ENCODE measurements at places on chromosomes 11 and 22.

- no peak for DNase-seq
Observed at GRCh38 chr22:38412435-38413084, 42.4 kb downstream of the KCNJ4 start.

- DNase-seq = no peak
Observed at GRCh38 chr11:26782220-26782965, 60.5 kb upstream of the SLC5A12 start.

- DNase-seq = no peak
Observed at GRCh38 chr22:47665151-47665550, 902.7 kb downstream of the TBC1D22A start.

DNA sequence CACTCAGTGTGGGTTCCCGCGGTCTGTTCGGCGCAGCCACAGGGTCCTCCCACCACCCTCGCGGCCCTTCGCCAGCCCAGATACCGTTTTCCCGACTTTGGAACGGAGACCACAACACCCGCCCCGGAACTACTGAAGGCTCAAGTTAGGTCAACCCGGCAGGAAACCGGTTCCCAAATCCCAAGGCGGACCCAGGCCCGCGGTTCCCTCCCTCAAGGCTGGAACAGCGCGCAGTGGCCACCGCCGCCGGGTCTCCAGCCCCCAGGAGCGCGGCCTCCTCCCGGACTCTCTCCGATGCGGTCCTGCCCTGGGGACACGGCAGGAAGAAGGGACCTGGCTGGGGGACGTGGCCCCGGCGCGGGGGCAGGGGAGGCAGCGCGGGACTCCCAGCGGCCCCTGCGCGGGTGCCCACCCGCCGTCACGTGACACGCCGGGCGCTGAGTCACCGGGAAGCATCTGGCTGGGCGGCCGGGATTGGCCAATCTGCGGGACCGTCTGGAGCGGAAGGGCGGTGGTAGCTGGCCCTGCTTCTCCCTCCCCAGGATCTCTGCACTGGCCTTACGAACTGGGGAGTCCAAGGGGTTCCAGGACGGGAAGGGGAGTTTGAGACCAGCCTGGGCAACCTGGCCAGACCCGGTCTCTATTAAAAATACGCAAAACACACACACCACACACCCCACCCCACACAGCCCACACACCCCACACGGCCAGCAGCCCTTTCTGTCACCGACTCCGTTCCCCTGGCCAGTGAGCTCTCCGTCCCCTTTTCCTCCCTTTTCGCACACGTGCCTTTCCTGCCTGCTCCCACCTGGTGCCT lies 21.5 kb upstream of the MALAT1 start:
- peak; percentile 75 for DNase-seq

DNA sequence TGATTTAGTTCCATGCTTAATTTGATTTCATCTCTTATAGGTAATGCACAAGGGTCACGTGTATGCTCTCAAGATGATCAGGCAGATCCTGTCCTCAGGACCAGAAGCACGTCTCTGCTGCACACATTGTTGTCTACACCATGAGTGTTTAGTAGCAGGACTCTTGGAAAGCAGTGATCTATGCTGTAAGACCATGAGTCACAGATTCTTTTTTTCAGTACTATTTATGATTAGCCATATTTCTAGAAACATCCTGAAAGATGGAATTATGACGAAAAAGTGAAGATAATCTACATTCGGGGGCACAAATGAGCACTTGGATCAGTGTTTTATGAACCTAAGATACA lies 29.6 kb downstream of the ZBED4 start:
- DNase-seq = no peak

GRCh38 chr11:59647245-59647980 lies 21.4 kb downstream of the PATL1 start:
- no peak for DNase-seq

DNA sequence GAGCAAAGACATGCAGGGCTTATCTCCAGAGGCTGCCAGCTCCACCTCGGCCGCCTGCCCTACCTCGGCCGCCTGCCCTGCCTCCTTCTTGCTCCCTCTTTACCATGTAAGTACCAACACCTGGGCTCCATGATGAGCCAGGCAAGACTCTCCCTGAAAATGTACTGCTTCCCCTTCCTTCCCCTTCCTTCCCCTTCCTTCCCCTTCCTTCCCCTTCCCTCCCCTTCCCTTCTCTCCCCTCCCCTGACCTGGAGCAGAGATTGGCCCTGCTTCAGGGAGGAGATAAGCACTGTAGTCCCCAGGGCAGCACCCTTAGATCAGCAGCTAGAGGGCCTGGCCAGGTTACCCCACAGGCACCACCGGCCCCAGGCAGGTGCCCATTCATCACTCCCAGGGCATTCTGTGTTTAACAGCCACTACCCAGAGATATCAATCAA lies 25.4 kb upstream of the ADORA2A start:
- DNase-seq = no peak

GRCh38 chr22:49257551-49257961 lies 570.1 kb downstream of the BRD1 start:
- DNase-seq = no peak

- no peak for DNase-seq
Observed at GRCh38 chr11:47108214-47108613, 68.5 kb downstream of the ARFGAP2 start.

GRCh38 chr22:46352691-46353386 lies 17.3 kb downstream of the TRMU start:
- peak; percentile 43 for DNase-seq

DNA sequence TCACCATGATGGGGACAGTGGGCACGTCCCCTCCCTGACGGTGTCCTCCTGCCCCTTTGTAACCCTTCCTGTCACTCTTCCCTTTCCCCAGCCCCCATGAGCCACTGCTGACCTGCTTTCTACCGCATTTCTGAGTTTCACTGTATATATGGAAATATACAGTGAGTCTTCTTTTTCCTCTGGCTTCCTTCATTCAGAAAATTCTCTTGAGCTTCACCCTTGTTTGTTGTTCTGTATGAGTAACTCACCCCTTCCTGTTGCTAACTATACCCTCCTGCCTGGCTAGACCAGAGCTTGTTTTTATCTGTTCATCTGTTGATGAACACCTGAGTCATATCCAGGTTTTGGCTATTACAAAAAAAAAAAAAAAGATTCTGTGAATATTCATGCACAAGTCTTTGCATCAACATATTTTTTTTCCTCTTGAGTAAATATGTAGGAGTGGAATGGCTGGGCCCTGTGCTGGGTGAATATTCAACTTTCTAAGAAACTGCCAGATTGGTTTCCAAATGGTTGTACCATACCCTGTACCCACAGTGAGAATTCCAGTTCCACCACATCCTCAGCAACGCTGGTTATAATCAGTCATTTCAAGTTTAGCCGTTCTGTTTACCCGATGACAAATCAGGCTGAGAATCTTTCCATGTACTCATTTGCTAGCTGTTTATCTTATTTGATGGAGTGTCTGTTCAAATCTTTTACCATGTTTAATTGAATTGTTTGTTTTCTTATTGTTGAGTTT lies 62.0 kb downstream of the IGF2 start:
- no peak for DNase-seq

- DNase-seq = no peak
Observed at GRCh38 chr11:65420506-65420905, 2.1 kb upstream of the NEAT1 start.

DNA sequence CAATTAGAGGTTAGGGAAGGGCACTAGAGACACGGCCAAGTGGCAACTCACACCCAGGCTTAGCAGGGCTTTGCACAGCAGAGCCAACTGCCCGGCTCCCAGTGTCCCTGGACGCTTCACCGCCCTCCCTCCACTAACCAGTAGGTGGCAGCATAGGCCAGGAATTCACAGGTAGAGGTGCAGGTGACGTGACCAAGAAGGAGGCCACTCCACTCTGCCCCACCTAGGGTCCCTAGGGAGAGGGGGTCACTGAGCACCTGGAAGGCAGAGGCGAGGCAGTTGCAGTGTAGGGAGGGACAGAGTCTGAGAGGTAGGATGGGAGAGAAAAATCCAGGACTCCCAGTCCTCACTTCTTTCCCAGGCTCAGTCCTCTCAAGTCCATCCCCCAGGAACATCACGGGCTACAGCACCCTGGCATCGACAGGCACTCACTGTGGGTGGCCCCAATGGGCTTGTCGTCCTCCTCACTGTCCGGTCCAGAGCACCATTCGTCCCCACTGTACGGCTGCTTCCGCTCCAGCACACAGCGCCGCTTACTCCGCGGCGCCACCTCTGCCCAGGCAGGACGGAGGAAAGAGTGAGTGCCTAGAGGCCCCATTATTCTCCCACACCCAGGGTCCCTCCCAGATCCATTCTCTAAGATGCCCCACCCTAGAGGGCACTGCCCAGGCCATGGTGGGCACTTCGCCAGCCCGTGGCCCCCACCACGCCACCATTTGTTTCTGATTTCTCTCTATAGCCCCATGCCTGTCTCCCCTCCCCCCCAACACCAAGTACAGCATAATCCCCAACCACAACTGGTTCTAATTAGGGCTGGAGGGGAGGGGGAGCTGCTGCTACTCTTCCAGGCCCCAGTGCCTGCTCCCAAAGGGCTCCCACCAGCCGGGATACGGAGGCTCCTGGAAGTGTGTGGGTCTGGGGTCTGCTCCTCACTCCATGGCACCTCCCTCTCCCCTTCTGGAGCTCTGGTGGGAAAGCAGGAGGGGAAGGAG lies 18.4 kb downstream of the BCL9L start:
- peak; percentile 82 for DNase-seq

DNA sequence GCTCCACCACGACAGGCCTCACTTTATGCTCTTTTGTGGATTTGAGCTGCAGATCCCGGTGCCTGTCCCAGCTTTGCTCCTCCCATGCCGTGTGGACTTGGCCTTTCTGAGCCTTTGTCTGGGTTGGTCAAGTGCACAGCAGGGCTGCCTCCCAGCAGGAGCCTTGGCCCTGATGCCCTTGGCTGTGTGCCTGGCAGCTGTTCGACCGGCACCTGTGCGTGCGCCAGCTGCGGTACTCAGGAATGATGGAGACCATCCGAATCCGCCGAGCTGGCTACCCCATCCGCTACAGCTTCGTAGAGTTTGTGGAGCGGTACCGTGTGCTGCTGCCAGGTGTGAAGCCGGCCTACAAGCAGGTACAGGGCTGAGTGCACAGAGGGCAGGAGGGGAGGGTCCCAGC lies 46.5 kb downstream of the MYO7A start:
- DNase-seq = no peak

DNA sequence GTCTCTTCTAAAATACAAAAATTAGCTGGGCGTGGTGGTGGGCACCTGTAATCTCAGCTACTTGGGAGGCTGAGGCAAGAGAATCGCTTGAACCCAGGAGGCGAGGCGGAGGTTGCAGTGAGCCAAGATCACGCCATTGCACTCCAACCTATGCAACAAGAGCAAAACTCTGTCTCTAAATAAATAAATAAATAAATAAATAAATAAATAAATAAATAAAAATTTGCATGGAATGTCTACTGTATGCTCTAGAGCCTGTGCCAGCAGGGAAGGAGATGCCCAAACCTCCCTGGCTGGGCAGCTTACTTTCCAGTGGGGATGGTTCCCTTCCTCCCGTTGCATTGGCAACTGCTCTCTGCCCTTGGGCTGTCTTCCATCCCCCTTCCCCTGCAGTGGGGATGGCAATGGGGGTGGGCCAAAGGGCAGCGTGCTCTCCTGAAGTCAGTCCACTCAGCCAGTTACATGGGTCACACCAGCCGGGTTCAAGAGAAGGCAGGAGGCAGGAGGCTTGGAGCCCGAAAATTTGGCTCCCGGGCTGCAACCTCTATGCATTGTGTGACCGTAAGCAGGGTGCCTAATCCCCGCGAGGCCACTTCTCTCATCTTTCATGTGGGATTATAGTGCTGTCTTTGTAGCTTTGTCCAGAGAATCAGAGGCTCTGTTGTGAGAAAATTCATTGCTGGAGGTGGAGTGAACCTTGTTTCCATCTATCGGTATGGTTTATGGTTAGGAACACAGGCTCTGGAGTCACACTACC lies 1.4 kb upstream of the LRRC10B start:
- DNase-seq = no peak

DNA sequence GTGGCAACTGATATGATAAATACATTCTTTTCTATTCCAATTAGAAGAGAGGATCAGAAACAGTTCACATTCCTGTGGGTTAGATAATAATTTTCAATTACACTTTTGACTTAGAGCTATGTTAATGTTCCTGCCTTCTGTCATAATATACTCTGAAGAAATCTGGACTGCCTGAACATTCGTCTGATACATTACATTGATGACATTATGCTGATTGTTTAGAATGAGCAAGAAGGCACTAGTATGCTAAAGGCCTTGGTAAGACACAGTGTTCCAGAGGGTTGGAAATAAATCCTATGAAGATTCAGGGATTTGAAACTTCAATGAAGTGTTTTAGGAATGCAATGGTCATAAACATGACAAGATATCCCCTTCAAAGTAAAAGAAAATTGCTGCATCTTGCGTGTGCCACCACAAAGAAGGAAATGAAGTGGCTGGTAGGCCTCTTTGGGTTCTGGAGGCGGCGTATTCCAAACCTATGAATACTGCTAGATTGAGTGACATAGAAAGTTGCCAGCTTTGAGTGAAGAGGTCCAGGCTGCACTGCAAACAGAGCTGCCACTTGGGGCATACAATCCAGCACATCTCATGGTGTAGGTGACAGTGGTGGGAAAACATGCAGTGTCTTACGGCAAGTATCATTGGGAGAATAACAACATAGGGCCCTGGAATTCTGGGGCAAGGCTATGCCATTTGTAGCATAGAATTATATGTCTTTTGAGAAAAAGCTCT lies 21.2 kb upstream of the PDE3B start:
- no peak for DNase-seq

- DNase-seq = peak; percentile 80
Observed at GRCh38 chr11:109946322-109946846, 146.8 kb upstream of the ZC3H12C start.

DNA sequence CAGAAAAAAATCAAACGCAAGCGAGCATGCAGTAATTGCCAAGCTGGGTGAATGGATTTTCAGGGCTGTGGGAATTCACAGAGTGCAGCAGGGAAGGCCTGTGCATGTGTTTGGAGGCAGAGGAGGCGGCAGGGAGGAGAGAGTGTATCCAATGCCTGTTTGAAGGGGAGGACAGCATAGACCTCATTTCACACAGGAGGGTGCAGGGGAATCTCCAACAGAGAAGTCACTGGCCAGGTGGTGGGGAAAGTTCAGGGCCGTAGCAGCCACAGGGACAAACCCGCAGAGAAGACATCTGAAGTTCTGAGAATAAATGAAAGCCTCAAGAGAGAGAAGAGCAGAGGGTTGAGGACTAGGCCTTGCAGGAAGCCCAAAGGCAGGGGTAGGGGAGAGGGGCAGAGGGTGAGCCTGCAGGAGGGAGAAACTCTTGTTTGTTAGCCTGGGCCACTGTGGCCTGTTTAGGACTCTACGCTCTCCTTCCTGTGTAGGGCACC lies 19.2 kb upstream of the KDM2A start:
- no peak for DNase-seq

- no peak for DNase-seq
Observed at GRCh38 chr11:69944146-69944795, 125.1 kb upstream of the FGF3 start.

- no peak for DNase-seq
Observed at GRCh38 chr22:17229991-17230630, 10.9 kb upstream of the ADA2 start.

DNA sequence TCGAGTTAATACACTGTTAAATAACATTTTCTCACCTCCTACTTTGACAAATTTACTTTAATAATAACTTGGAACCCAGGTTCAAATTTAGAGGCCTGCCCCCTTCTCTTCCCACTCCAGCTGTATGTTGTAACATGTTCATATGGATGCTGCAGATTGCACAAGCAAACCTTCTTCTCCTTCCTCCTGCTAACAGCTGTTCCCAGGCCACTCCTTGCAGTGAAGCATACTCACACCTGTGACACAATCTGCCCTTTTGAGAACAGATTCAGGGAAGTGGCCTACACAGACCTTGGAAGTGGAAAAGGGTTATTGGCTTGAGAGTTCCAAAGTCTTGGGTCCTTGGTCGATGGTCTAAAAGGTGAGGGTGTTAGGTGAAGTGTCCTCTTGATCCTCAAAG lies 131.9 kb downstream of the TEAD1 start:
- no peak for DNase-seq
